NCI-H1436 treated with DMSO at 0.1 percent for 48 hours (cell line): ENCODE measurements at places on chromosomes 7 and 10.

DNA sequence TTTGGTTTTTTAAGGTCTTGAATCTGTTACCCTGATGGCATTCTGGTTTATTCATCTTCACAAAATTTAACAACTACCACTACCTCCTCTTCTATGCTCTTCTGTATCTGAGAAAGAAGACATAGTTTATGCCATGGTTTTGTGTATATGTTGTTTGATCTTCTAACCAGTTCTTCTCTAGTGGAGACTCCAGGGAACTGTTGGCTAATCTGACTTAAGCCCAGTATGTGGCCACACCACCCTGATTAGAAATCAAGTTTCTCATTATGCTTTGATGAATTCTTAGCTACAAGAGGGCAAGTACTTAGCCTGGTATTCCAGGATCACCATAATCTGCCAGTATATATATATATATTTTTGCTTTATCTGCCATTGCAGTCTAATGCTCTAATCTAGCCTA lies 99.5 kb upstream of the MXI1 start:
- DNase-seq: no peak

- no peak for DNase-seq
Observed at GRCh38 chr7:64729089-64729848, 63.3 kb downstream of the ZNF107 start.

GRCh38 chr7:11690395-11690794 lies 141.6 kb downstream of the THSD7A start:
- DNase-seq: no peak

DNA sequence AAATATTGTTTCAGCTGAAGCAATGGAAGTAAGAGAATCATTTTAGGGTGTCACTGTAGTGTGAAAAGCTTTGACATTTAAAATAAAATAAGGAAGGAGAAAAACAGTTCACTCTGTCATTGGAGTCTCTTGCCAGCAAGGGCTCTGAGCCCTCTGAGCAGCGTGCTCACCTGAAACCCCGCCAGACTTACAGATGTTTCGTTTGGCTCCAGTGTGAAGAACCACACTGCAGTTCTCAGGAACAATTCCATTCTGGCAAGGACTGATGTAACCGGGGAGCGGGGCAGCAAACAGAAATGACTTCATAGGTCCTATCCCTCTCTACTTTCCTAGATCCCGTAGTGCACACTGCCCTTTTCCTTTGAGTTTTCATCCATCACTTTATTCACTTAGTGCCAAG lies 164.3 kb downstream of the CELF2 start:
- DNase-seq: no peak

DNA sequence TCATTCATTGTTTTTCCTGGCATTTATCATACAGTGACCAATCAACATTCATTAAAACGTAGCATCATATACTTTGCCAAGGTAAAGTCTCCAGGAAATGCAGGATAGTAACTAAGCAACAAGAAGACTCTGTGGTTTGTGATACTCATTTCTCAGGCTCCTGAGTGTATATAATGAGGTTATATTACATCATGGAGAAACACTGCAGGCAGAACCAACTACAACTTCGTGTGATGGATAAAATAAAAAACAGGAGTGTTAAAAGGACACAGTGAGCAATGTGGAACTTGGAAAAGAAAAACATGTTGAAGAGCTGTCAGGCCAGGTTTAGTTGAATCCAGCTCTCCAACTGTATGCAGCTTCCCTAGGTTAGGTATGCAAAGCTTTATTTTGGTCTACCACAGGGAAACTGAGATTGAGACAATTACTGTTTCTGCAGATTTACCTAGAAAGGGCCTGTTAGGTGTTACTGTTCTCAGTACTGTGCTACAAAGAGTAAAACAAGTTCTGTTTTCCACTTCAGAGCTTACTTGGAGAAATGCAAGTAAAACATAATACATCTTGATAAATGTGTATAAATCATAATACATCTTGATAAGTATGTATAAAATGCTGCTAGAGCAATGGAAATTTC lies 7.8 kb upstream of the CCNY start:
- DNase-seq: no peak

DNA sequence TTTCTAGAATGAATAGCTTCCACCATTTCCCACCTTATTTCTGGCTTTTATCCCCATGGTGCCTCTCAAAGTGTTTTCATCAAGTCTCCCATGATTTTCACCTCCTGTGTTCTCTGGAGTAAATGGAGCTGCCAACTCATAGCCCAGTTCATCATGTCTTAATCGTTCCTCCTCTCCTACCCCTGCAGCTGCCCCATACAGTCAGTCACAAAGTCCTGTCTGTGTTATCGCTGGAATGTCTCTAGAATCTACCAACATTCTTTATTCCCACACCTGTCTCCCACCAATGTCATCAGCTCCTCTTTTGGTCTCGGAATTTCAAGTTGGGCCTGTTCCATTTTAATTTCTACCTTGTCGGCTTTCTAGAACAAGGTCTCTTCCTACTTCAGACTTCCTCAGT lies 178.9 kb downstream of the MLLT10 start:
- no peak for DNase-seq

- no peak for DNase-seq
Observed at GRCh38 chr10:122828716-122829255, 16.9 kb downstream of the CUZD1 start.

DNA sequence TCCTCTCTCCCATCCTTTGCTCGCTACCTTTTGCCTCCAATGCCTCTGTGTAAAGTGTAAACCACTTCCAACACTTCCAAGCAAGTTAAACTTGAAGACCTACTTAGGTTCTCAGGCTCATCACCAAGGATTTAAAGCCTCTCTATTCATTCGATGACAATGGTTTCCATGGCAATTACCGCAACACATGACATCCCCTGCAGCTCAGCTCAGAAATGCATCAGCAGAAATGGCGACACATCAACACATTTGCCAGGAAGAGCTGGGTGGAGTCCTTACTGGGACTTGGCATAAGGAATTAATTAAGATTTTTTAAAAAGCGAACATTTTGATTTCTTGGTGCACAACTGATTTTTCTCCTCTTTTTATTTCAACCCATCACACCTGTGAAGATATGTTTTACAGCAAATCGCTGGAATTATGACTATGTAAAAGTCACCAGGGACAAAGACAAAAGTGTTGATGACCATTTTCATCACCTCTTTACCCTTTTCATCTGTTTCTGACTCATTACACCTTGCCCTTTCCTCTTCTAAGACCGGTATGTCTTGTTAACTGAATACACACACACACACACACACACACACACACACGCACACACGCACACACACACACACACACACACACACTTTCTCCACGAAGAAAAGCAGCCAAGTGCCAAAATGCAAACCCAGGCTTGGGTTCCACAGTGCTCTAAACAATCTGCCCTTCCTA lies 453.4 kb upstream of the CELF2 start:
- no peak for DNase-seq

DNA sequence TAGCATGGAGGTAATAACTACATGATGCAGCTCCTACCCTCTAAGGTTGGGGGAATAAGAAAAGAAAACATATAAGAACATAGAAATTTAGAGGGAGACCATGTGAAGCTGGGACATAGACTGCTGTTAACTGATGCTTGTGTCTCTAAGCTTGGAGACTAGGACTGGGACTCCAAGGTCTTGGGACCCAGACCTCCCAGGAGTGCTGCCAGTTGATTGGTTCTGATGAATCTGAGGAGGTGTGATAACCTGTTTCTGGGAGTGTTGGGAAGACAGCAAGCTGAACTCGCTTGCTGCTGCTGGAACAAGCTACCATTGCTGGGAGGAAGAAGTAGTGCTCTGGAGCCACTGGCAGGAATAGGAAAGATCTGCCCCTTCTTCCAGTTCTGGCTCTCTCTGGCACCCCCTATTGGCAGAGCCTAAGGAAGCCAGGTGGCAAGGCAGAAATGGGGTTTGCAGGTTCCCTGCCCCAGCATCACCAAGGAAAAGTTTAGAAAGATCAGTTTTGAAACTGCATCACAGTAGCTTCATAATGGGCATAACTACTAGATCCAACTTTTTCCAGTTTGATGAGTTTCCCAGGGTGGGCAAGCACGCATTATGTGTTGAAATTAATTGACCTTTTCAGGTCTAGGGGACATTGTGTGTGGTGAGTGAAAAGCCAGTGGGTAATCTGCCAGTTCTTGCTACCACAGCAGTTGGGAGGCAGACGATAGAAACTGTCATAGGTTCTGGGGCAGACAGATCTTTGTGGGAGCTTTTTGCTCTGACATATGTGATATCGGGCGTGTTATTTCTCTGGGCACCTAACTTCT lies 140.7 kb downstream of the SND1 start:
- no peak for DNase-seq

- DNase-seq: no peak
Observed at GRCh38 chr10:69731184-69731583, 70.5 kb upstream of the COL13A1 start.

- DNase-seq: peak; percentile 18
Observed at GRCh38 chr7:100975371-100975821, 6.0 kb downstream of the MUC12 start.

GRCh38 chr7:1693991-1694524 lies 24.0 kb downstream of the ELFN1 start:
- no peak for DNase-seq

- DNase-seq: no peak
Observed at GRCh38 chr10:22479419-22479818, 134.1 kb downstream of the SPAG6 start.

- DNase-seq: no peak
Observed at GRCh38 chr7:68470836-68471435, 1127.3 kb upstream of the AUTS2 start.

DNA sequence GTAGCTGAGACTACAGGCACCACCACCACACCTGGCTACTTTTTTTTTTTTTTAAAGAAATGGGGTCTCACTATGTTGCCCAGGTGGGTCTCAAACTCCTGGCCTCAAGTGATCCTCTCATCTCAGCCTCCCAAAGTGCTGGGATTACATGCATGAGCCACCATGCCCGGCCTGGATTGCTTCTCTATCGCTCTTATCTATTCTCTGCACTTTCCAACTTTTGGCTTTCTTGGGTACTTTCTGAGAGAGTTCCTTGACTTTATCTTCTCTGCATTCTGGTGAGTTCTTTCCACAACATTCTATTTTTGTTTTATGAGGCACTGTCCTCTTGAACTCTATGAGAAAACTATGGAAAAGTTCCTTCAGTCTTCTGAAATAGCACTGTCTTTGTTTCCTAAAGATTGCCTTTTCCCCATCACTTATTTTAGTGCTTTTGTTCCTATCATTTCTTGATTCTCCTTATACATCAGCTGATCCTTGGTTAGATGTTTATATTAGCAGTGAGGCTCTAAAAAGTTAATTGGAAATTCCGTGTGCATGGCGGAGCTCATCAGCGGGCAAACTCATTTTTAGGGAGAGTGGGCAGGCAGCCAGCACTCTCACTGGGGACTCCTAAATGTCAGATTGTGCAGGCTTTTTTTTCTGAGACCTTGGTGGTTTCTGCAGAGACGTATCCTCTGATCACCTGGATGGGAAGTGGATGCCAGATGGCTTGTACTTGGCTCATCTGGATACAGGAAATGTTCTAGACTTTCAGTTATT lies 43.9 kb downstream of the HIP1 start:
- no peak for DNase-seq

GRCh38 chr10:98038288-98038687 lies 7.9 kb upstream of the CRTAC1 start:
- no peak for DNase-seq

GRCh38 chr10:133127291-133128125 lies 32.5 kb upstream of the KNDC1 start:
- DNase-seq: no peak

DNA sequence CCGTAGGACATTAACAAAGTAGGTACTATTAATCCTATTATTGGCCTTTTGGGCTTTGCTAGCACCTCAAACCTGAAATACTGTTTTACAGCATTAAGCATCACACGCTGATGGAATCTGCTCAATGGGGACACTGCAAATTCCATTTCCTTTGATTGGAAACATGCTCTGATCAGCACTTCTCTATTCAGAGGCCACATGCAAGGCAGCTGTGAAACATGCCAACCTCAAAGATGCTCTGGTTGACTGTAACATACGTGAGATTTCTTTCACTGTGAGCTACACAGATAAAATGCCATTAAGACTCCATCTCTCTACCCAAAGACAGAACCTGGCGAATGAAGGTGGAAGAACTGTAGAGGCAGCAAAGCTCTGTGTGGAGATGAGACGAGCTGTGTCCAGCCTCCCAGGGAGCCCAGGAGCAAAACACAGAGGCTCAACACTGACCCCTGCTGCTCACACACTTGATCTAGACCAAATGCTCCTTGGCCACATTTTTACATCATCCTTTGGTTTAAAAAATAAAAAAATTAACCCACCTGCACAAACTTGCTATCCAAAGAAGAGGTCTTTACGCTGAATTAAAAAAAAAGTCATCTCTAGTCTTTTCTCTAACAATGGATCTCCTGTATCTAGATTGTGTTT lies 8.0 kb downstream of the RSU1 start:
- no peak for DNase-seq

GRCh38 chr10:100528123-100528886 lies 1.4 kb downstream of the NDUFB8 start:
- DNase-seq: no peak
